ENCODE measurements at places on chromosomes 6 and 20. TPM values are rescaled to one million over a fixed set of nuclear protein-coding genes. Genes with fewer than 3 reads are reported as not detected.

WFDC10A gene
- not detected for total RNA-seq

STX11 gene
- 2.8 TPM for total RNA-seq

FAM209A gene
- not detected for total RNA-seq

SPATA25 gene
- 6.4 TPM for total RNA-seq

RTEL1 gene
- 9.2 TPM for total RNA-seq

SULF2 gene
- 68.0 TPM for total RNA-seq

TMC2 gene
- not detected for total RNA-seq

GSTA4 gene
- 51.9 TPM for total RNA-seq

MMP24 gene
- 0.10 TPM for total RNA-seq

GABRR2 gene
- 1.2 TPM for total RNA-seq

LTB gene
- total RNA-seq = 1.7 TPM

SLC4A11 gene
- total RNA-seq = 0.62 TPM
